Transverse colon (tissue), 4 donors: ENCODE measurements at places on chromosomes 4 and X. TPM values are rescaled to one million over a fixed set of nuclear protein-coding genes. Genes with fewer than 3 reads are reported as not detected.
A peak's percentile ranks its signal among the peaks of the same experiment; 100 is the strongest.

SRPX gene
- 16.1 TPM for total RNA-seq

GRCh38 chr4:3771164-3771809 lies 5.1 kb downstream of the ADRA2C start:
- peaks cover 56% of the 10 kb centered on the region for H3K27me3 ChIP-seq
- no peak for DNase-seq
- H3K4me3 ChIP-seq = no peak overlapping the region
- H3K4me1 ChIP-seq = peaks cover 3% of the 10 kb centered on the region
- H3K36me3 ChIP-seq = no peaks in the 10 kb centered on the region
- H3K27ac ChIP-seq = no peak overlapping the region

RASL11B gene
- total RNA-seq = not detected

SUPT20HL2 gene
- not detected for total RNA-seq

SOWAHB gene
- total RNA-seq = 34.3 TPM

ZNF711 gene
- total RNA-seq = not detected

- H3K27ac ChIP-seq = no peak overlapping the region
- no peaks in the 10 kb centered on the region for H3K36me3 ChIP-seq
- no peak overlapping the region for H3K4me3 ChIP-seq
- H3K27me3 ChIP-seq = no peaks in the 10 kb centered on the region
- H3K4me1 ChIP-seq = no peaks in the 10 kb centered on the region
Observed at GRCh38 chr4:95510145-95510544, 38.6 kb downstream of the UNC5C start.

ARMCX6 gene
- not detected for total RNA-seq

TCEAL6 gene
- total RNA-seq = not detected

DNA sequence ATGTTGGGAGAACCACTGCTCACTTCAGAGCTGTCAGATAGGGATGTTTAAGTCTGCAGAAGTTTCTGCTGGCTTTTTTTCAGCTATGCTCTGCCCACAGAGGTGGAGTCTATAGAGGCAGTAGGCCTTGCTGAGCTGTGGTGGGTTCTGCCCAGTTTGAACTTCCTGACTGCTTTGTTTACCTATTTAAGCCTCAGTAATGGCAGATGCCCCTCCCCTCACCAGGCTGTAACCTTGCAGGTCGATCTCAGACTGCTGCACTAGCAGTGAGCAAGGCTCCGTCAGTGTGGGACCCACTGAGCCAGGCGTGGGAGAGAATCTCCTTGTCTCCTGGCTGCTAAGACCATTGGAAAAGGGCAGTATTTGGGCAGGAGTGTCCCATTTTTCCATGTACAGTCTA lies 36.8 kb downstream of the AFM start:
- no peaks in the 10 kb centered on the region for H3K4me1 ChIP-seq
- no peak for DNase-seq
- no peak overlapping the region for H3K4me3 ChIP-seq
- no peaks in the 10 kb centered on the region for H3K36me3 ChIP-seq
- H3K27ac ChIP-seq = no peak overlapping the region

GRCh38 chr4:119151161-119151560 lies 15.5 kb downstream of the MYOZ2 start:
- DNase-seq = no peak
- H3K36me3 ChIP-seq = no peaks in the 10 kb centered on the region
- no peak overlapping the region for H3K4me3 ChIP-seq

DNA sequence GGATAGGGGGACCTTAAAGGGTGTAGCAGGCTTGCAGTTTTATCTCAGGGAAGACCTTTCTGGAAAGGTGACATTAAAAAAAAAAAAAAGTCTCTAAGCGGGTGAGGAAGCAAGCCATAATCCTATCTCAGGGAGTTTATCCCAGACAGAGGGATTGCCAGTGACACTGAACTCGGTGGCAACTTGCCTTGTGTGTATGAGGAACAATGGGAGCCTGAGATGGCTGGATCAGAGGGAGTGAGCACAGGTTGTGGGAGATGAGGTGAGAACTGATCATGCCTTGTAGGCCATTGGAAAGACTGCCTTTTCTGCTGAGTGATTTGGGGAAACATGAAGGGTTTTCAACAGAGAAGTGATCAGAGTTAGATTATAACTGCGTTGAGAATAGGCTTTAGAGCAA lies 31.1 kb downstream of the DTHD1 start:
- DNase-seq = no peak
- no peak overlapping the region for H3K4me3 ChIP-seq
- H3K4me1 ChIP-seq = no peaks in the 10 kb centered on the region
- no peak overlapping the region for H3K27ac ChIP-seq
- no peaks in the 10 kb centered on the region for H3K36me3 ChIP-seq
- no peaks in the 10 kb centered on the region for H3K27me3 ChIP-seq

ARHGEF6 gene
- total RNA-seq = 4.2 TPM

- H3K27ac ChIP-seq = no peak overlapping the region
- H3K36me3 ChIP-seq = no peaks in the 10 kb centered on the region
- no peak overlapping the region for H3K4me3 ChIP-seq
- H3K4me1 ChIP-seq = no peaks in the 10 kb centered on the region
- no peak for DNase-seq
Observed at GRCh38 chr4:119286377-119287002, 35.4 kb downstream of the FABP2 start.

DNA sequence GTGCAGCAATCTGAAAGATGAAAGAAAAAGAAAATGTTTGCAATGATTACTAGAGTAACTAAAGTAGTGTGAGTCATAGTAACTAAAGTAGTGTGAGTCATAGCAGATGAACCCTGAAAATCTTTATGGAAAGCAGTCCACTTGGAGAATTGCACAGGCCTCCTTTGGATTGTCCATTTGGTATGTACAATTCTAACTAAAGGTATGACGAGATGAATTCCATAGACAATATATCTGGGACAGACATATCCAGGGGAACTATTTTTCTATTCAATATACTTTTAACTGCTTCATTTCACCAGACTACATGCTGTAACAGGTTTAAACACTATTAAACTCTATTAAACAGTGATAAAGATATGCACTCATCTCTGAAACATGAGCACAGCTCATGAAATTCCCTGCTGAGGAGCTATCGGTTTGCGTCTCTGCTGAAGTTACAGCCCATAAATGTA lies 798.7 kb downstream of the PCDH7 start:
- no peak overlapping the region for H3K4me3 ChIP-seq
- no peaks in the 10 kb centered on the region for H3K4me1 ChIP-seq
- H3K27me3 ChIP-seq = no peaks in the 10 kb centered on the region

FRMD7 gene
- not detected for total RNA-seq

CXCL5 gene
- not detected for total RNA-seq

GRCh38 chr4:147492761-147493160 lies 11.9 kb downstream of the EDNRA start:
- H3K27ac ChIP-seq = no peak overlapping the region
- H3K4me1 ChIP-seq = no peaks in the 10 kb centered on the region
- H3K27me3 ChIP-seq = no peaks in the 10 kb centered on the region
- no peaks in the 10 kb centered on the region for H3K36me3 ChIP-seq

DNA sequence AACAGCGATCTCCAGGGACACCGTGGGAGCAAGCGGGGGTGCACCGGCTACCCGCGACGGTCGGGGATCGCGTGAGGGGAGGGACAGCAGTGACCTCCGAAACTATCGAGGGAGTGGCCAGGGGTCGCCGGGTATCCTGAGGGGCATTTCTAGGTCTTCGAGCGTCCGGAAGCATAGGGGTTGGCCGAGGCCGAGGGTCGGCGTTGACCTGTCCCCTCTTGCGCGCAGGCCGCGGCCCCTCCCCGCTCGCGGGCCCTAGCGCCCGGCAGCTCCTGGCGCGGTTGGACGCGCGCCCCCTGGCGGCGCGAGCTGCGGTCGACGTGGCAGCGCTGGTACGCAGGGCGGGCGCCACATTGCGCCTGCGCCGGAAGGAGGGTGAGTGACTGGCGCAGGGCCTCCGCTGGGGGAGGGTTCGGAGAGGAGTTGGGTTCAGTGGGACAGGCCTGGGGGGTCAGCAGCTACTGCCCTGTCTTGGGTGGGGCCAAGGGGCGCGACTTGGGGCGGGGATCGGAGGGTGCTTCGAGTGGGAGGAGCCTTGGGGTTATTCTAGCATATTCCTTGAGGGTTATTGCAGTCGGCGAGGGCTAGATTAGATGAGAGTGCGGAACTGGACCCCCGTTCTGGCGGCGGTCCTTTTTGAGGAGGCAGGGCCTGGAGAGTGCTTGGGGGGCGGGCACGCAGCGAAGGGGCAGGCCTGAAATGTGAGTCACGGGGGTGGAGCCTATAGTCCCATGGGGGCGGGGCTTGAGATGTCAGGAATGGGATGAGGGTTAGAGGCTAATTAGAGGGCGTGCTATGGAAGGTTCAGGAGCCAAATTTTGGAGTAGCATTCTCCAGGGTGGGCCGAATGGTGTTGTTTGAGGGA lies 1.2 kb downstream of the MAGIX start:
- H3K27me3 ChIP-seq = no peaks in the 10 kb centered on the region
- no peaks in the 10 kb centered on the region for H3K36me3 ChIP-seq
- peak; percentile 88 for DNase-seq
- H3K4me1 ChIP-seq = peaks cover 18% of the 10 kb centered on the region
- peak overlapping the region; percentile 34 for H3K4me3 ChIP-seq

F8A3 gene
- total RNA-seq = 40.8 TPM

GRCh38 chr4:2116687-2117400 lies 57.7 kb downstream of the NAT8L start:
- no peaks in the 10 kb centered on the region for H3K4me1 ChIP-seq
- no peaks in the 10 kb centered on the region for H3K27me3 ChIP-seq
- no peak overlapping the region for H3K4me3 ChIP-seq
- no peaks in the 10 kb centered on the region for H3K36me3 ChIP-seq
- no peak for DNase-seq
- H3K27ac ChIP-seq = no peak overlapping the region

SLC6A14 gene
- total RNA-seq = not detected

RNF4 gene
- 50.5 TPM for total RNA-seq

DNA sequence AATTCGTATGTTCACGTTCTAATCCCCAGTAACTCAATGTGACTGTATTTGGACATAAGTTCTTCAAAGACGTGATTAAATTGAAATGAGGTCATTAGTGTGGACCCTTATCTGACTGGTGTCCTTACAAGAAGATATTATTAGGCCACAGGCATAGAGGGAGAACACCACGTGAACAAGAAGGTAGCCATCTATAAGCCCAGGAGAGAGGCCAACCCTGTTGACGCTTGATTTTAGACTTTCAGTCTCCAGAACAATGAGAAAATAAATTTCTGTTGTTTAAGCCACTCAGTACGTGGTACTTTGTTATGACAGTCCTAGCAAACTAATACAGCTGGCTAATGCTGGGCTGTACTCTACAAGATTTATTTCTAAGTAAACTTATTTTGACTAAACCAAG lies 1.5 kb upstream of the EIF1AX start:
- peaks cover 15% of the 10 kb centered on the region for H3K4me1 ChIP-seq
- no peak overlapping the region for H3K27ac ChIP-seq
- no peak for DNase-seq
- H3K36me3 ChIP-seq = no peaks in the 10 kb centered on the region
- no peaks in the 10 kb centered on the region for H3K27me3 ChIP-seq

DNA sequence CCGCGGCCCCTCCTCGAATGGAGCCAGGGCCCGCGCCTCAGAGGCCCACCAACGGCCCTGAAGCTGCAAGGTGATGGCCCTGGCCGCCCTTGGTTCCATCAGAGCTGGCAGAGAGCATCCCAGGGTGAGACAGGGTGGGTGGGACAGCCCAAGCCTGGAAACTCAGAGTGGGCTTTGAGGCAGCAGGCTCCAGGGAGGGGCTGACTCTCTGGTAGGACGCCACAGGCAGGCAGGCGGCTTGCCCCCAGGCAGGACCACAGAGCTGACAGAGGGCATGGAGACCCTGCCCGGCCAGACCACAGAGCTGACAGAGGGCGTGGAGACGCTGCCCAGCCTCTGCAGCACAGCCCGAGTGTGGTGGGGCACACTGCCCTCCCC lies 4.8 kb downstream of the MYL5 start:
- no peak overlapping the region for H3K27ac ChIP-seq
- peaks cover 48% of the 10 kb centered on the region for H3K4me1 ChIP-seq
- no peaks in the 10 kb centered on the region for H3K27me3 ChIP-seq

DNA sequence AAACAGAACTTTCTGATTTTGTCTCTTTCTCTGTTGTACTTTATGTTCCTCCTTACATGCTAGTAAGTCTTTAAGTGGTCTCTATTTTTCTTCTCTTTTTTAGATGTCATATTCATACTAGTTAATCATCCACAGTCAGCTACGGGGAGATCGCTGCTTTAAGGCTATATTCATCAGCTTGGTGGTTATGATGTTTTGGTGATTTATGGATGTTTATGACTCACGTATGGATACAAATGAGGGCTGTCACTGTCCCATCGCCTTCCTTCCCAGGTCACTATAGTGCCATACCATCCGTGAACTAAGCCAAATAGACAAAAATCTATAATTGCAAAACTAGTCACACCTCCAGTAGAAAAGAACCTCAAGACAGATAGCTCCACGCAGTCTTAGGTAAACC lies 296.8 kb upstream of the AADAT start:
- H3K36me3 ChIP-seq = no peaks in the 10 kb centered on the region
- no peak overlapping the region for H3K4me3 ChIP-seq
- no peaks in the 10 kb centered on the region for H3K27me3 ChIP-seq
- H3K27ac ChIP-seq = no peak overlapping the region
- no peaks in the 10 kb centered on the region for H3K4me1 ChIP-seq

- H3K27ac ChIP-seq = no peak overlapping the region
- no peaks in the 10 kb centered on the region for H3K27me3 ChIP-seq
- no peak overlapping the region for H3K4me3 ChIP-seq
- DNase-seq = no peak
Observed at GRCh38 chrX:150047818-150048217, 109.5 kb upstream of the EOLA2 start.

EGF gene
- 3.1 TPM for total RNA-seq

DNA sequence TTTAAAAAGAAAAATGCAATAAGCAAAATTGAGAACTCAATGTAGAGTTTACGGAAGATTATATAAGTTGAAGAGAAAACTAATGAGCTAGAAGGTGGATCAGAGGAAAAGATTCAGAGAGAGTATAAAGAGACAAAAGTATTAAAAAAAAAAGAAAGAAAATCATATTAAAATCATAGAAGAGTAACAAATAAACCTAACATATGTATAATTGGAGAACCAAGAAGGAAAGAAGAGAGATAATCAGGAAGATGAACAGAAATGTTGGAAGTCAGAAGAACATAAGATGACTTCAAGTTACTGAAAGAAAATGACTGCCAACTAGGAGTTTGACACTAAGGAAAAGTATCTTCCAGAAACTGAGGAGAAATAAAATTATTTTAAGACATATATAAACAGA lies 34.3 kb upstream of the ANTXR2 start:
- H3K27ac ChIP-seq = no peak overlapping the region
- no peaks in the 10 kb centered on the region for H3K27me3 ChIP-seq
- H3K4me3 ChIP-seq = no peak overlapping the region
- H3K36me3 ChIP-seq = no peaks in the 10 kb centered on the region

- no peaks in the 10 kb centered on the region for H3K4me1 ChIP-seq
- DNase-seq = no peak
- no peaks in the 10 kb centered on the region for H3K36me3 ChIP-seq
- no peak overlapping the region for H3K4me3 ChIP-seq
- no peak overlapping the region for H3K27ac ChIP-seq
Observed at GRCh38 chrX:72113461-72113860, 18.3 kb downstream of the RTL5 start.

- no peaks in the 10 kb centered on the region for H3K27me3 ChIP-seq
- H3K27ac ChIP-seq = no peak overlapping the region
- no peak overlapping the region for H3K4me3 ChIP-seq
- H3K36me3 ChIP-seq = no peaks in the 10 kb centered on the region
- no peak for DNase-seq
- no peaks in the 10 kb centered on the region for H3K4me1 ChIP-seq
Observed at GRCh38 chrX:130772776-130773143, 130.2 kb downstream of the ENOX2 start.
